Activated naive CD4-positive, alpha-beta T cell treated with anti-CD3 and anti-CD28 coated beads, Interleukin-2, amount 50 U/mL, for 16 hours (primary cell): ENCODE measurements at places on chromosomes 2 and 18.

- DNase-seq, result no peak
Observed at GRCh38 chr18:24674200-24674599, 213.8 kb downstream of the HRH4 start.

GRCh38 chr2:149167941-149168340 lies 129.4 kb downstream of the LYPD6B start:
- DNase-seq, result no peak

GRCh38 chr2:146238254-146238966 lies 1606.4 kb upstream of the ACVR2A start:
- no peak for DNase-seq

DNA sequence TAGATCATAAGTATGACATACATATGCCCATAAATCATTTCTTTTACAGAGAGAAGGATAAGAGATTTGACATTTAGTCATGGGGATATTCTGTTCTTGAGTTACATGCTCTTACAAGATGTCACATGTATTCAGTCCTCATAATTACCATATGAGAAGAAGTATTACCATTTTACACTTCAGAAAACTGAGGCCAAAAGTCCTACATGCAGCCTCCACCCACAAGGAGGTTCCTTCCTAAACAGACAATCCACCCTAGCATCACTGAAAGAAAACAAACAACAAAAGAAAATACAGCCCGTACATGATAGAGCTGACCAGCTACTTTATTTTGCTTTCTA lies 335.1 kb downstream of the SETBP1 start:
- no peak for DNase-seq
